NCI-H460 (cell line): ENCODE measurements at places on chromosomes 12 and 14. TPM values are rescaled to one million over a fixed set of nuclear protein-coding genes. Genes with fewer than 3 reads are reported as not detected.

GRCh38 chr12:944211-944610, 5.3 kb downstream of the RAD52 start:
- no peak for DNase-seq

- DNase-seq = no peak
Measured at GRCh38 chr12:109832541-109833306, 474 bp downstream of the TRPV4 start.

The ZNF891 gene
- 2.5 and 3.6 TPM in 2 replicates for total RNA-seq

DNA sequence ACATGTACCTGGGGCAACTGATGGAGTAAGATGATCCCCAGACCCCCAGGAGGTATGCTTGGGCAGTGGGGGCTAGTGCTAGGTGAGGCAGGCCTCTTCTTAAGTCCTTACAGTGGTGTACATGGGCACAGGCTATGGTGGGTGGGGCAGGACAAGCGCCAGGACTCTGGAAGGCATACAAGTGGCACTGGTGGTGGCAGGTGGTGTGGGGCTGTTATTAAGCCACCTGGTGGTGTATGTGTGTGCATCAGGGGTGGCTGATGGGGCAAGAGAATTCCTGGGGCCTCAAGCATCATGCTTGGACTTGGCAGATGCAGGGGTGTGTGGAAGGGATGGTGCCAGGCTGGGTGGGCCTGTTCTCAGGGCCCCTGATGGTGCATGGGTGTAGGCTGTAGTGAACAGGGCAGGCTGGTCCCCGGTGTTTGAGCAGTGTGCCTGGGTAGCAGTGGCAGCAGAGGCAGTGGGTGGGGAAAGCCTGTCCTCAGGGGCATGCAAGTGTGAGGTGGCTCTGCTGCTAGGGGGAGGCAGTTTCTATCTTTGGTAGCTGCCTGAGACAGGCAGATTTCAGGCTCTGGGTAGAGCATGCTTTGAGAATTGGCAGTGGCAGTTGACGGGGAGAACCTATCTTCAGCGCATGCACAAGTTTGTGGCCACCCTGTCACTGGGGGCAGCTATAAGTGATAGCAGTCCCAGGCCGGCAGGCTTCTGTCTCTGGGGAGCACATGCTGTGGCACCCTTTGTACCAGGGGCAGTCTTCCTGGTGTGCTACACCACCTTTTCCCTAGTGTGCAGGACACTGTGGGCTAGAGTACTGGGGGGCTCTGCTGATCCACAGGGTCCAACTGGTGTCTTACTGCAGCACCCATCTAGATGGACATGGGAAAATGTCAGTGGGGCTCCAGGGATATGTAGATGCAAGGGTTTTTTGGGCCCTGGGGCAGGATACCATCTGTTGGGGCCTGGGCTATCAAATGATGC, 52.6 kb upstream of the ABCD2 start:
- no peak for DNase-seq

The CIROP gene
- not detected in 2 replicates for total RNA-seq

DNA sequence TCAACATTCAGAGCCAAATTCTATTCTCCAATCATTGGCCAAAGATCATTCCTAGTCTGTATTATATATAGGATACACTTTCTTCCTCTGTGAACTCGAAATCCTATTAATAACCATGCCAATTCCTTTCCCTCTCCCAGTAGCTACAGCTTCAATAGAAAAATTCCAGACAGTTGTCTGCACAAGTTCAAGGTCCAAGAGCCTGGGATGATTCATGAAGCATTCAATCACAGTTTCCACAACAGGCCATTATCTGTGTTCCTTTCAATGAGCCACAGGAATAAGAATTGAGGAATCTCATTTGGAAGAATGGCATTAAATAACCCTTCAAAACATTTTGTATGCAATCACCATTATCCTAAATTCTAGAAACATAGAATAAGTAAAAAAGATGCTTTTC, 437.4 kb downstream of the RMST start:
- no peak for DNase-seq

DNA sequence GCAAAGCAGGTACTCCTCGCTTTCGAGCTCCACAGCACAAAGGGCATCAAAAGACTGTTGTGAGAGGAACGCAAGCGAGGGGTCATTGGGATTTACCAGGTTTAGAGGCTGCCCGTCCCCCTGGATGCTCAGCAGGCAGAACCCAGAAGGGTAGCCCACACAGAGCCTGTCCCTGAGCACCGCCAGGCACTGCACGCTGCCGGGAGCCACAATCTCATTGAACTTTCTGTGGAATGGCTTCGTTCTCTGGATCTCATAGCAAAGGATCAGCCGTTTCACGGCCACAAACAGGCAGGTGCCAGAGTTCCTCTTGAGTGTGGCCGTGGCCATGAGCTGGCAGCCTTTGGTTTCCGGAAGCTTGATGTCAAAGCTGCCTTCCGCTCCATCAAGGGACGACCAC, 21.5 kb downstream of the AMN start:
- DNase-seq = no peak
